ENCODE measurements at places on chromosomes 3 and 15. TPM values are rescaled to one million over a fixed set of nuclear protein-coding genes. Genes with fewer than 3 reads are reported as not detected.

- H3K4me1 ChIP-seq: peaks cover 25% of the 10 kb centered on the region
- no peaks in the 10 kb centered on the region for H3K27me3 ChIP-seq
- no peak for DNase-seq
- H3K4me3 ChIP-seq: no peak overlapping the region
Measured at GRCh38 chr15:49286649-49287404, 116.8 kb downstream of the GALK2 start.

DNA sequence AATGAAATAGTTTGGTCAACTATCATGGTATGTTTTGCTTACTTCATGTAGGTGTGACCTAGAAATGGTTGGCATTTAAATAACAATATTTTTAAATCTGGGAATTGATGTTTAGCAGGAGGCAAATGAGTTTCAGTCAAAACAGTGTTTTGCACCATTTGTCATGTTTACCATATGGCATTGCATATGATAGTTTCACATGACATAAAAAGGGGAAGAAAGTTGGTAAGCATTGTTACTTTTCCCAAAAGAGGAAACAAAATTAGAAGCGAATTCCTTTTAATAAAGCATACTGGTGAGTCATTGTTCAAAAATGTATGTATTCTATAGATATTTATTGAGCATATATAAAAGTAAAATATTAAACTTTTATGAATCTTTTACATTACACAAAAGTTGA is 2.3 kb downstream of the RNF13 start:
- H3K4me1 ChIP-seq: peaks cover 29% of the 10 kb centered on the region
- H3K27ac ChIP-seq: no peak overlapping the region
- no peaks in the 10 kb centered on the region for H3K27me3 ChIP-seq
- no peak for DNase-seq

PLD1 gene
- total RNA-seq: 15.2 TPM

- peaks cover 5% of the 10 kb centered on the region for H3K27me3 ChIP-seq
- H3K27ac ChIP-seq: peak overlapping the region; percentile 78
- DNase-seq: no peak
- no peaks in the 10 kb centered on the region for H3K36me3 ChIP-seq
- H3K4me3 ChIP-seq: no peak overlapping the region
Measured at GRCh38 chr3:34793057-34793456, 846.3 kb upstream of the ARPP21 start.

DNA sequence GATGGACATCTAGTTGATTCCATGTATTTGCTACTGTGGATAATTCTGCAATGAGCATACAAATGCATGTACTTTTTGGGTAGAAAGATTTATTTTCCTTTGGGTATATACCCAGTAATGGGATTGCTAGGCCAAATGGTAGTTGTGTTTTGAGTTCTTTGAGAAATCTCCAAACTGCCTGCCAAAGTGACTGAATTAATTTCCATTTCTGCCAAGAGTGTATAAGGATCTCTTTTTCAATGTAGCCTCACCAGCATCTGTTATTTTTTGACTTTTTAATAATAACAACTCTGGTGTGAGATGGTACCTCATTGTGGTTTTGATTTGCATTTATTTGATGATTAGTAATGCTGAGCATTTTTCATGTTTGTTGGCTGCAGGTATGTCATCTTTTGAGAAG is 435.0 kb upstream of the CBLB start:
- no peak for DNase-seq
- no peaks in the 10 kb centered on the region for H3K27me3 ChIP-seq
- no peaks in the 10 kb centered on the region for H3K36me3 ChIP-seq
- no peak overlapping the region for H3K27ac ChIP-seq
- H3K4me1 ChIP-seq: peaks cover 6% of the 10 kb centered on the region

- no peaks in the 10 kb centered on the region for H3K27me3 ChIP-seq
- no peaks in the 10 kb centered on the region for H3K36me3 ChIP-seq
- no peak overlapping the region for H3K27ac ChIP-seq
Measured at GRCh38 chr3:190369668-190370295, 18.2 kb upstream of the CLDN16 start.

- no peak for DNase-seq
- no peaks in the 10 kb centered on the region for H3K4me1 ChIP-seq
- H3K4me3 ChIP-seq: no peak overlapping the region
- H3K27ac ChIP-seq: no peak overlapping the region
- no peaks in the 10 kb centered on the region for H3K27me3 ChIP-seq
Measured at GRCh38 chr3:148211725-148212124, 486.0 kb upstream of the AGTR1 start.
